ENCODE measurements at places on chromosomes 16 and 17.

DNA sequence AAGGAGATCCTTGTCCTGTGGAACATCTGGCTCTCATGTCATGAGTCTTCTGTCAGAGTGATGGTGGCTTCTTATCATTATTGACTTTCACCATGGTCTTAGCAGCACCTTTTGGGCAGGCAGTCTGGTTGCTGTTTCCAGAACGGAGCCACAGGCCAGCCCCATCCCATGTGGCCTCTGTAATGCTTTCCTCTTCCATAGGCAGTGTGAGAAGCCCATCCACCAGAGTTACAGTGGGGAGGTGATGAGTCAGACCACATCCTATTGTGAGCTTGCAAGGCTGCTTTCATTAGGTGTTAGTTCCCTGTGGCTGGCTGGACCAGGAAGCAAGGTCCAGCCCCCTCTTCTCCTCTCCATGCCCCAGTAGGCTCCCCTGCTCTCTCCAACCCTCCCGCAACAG lies 30.8 kb upstream of the SPACA3 start:
- no peak overlapping the region for H3K27ac ChIP-seq
- H3K4me1 ChIP-seq, result no peaks in the 10 kb centered on the region
- no peaks in the 10 kb centered on the region for H3K36me3 ChIP-seq
- H3K4me3 ChIP-seq, result no peak overlapping the region
- no peaks in the 10 kb centered on the region for H3K27me3 ChIP-seq

GRCh38 chr17:57538736-57539456 lies 206.2 kb downstream of the CCDC182 start:
- H3K4me3 ChIP-seq, result no peak overlapping the region
- H3K27me3 ChIP-seq, result no peaks in the 10 kb centered on the region
- DNase-seq, result no peak
- H3K36me3 ChIP-seq, result no peaks in the 10 kb centered on the region
- H3K27ac ChIP-seq, result no peak overlapping the region

- no peak for DNase-seq
- H3K4me1 ChIP-seq, result no peaks in the 10 kb centered on the region
- no peaks in the 10 kb centered on the region for H3K36me3 ChIP-seq
- H3K4me3 ChIP-seq, result no peak overlapping the region
Measured at GRCh38 chr16:9370061-9370491, 278.6 kb downstream of the HAPSTR1 start.

GRCh38 chr17:6415616-6416015 lies 19.3 kb downstream of the AIPL1 start:
- H3K36me3 ChIP-seq, result no peaks in the 10 kb centered on the region
- H3K27ac ChIP-seq, result no peak overlapping the region
- no peak for DNase-seq

- H3K4me3 ChIP-seq, result no peak overlapping the region
- no peaks in the 10 kb centered on the region for H3K36me3 ChIP-seq
- peaks cover 9% of the 10 kb centered on the region for H3K4me1 ChIP-seq
- DNase-seq, result no peak
Measured at GRCh38 chr16:81818905-81819304, 39.8 kb downstream of the PLCG2 start.

- peak overlapping the region; percentile 67 for H3K4me3 ChIP-seq
- peak overlapping the region; percentile 89 for H3K27ac ChIP-seq
- no peaks in the 10 kb centered on the region for H3K27me3 ChIP-seq
Measured at GRCh38 chr16:67425580-67425979, 5.3 kb upstream of the HSD11B2 start.

GRCh38 chr16:53960050-53960812 lies 256.3 kb downstream of the FTO start:
- H3K4me3 ChIP-seq, result no peak overlapping the region
- H3K36me3 ChIP-seq, result no peaks in the 10 kb centered on the region
- H3K27ac ChIP-seq, result no peak overlapping the region
- no peak for DNase-seq
- H3K4me1 ChIP-seq, result no peaks in the 10 kb centered on the region

Data from H9 (cell line).